CD4-positive, alpha-beta T cell treated with Interleukin-1 beta for 1 hour (primary cell): ENCODE measurements at places on chromosomes 4 and X.

- DNase-seq: no peak
Measured at GRCh38 chr4:40164459-40164858, 32.4 kb upstream of the RHOH start.

GRCh38 chr4:89110541-89110985, 770 bp upstream of the TIGD2 start:
- no peak for DNase-seq

DNA sequence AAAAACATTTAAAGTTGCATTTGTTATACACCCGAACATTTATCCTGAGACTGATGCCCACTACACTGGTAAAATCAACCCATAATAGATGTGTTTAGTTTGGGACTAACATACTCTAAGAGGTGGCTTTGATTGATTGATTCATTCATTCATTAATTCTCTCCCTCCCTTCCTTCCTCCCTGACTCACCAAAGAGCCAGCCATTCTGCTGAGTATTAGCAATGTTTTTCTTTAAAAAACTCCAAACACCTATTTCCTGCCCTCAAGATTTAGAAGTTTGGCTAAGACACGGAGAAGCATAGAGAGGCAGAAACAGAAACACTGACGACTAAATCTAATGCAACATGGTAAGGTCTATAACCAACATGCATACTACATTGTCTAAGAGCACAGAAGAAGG, 88.9 kb downstream of the RASL11B start:
- no peak for DNase-seq

GRCh38 chrX:139267851-139268250, 262.7 kb upstream of the F9 start:
- DNase-seq: no peak

- DNase-seq: no peak
Measured at GRCh38 chr4:149008415-149009025, 566.3 kb upstream of the NR3C2 start.

GRCh38 chr4:19033816-19034733, 1012.5 kb upstream of the LCORL start:
- no peak for DNase-seq

DNA sequence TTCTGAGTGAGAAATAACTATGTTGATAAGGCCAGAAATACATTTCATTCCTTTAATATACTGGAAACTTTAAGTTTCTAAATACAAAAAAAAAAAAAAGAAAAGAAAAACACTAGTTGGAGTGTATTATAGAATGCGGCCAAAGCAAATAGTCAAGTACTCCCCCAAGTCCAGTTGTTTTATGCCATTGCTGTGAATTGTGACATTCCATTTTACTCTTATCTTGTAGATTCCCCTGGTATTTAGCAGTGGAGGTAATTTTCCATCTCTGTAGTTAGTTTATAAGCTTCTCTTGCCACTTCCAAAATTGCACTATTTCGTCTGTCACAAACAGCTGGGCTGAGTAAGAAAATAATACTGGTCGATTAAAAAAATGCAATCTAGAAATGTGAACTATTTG, 426.0 kb downstream of the PCDH18 start:
- DNase-seq: no peak
